ENCODE measurements at places on chromosomes 3 and 15. TPM values are rescaled to one million over a fixed set of nuclear protein-coding genes. Genes with fewer than 3 reads are reported as not detected.

Gene FGF12
- 113 TPM for total RNA-seq

Gene ZSCAN2
- 12.6 TPM for total RNA-seq

Gene TMEM202
- total RNA-seq: not detected

Gene EIF2A
- 137 TPM for total RNA-seq

Gene ZIC1
- 87.2 TPM for total RNA-seq

Gene GOLGA8R
- 5.5 TPM for total RNA-seq

Gene KCNMB2
- total RNA-seq: 22.9 TPM

Data from spinal cord (tissue), 10 donors.